ENCODE measurements at places on chromosomes 12 and 14.
A peak's percentile ranks its signal among the peaks of the same experiment; 100 is the strongest.

- no peak for DNase-seq
Measured at GRCh38 chr12:122886161-122886560, 9.8 kb downstream of the VPS37B start.

DNA sequence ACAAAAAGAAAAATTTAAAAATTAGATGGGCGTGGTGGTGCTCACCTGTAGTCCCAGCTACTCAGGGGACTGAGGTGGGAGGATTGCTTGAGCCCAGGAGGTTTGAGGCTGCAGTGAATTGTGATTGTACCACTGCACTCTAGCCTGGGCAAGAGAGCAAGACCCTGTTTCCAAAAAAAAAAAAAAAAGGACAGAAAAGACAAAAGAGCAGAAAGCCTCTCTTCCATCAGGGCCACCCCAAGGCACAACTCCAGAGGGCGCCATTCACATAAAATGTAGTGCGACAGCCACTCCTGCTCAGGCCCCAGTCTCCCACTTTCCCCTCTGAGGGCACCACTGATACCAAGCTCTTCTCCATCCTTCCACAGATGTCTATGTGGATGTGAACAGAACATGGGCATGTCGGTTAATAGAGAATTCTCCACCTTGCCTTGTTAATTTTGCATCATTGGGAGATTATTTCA is 41.8 kb downstream of the DGLUCY start:
- no peak for DNase-seq

DNA sequence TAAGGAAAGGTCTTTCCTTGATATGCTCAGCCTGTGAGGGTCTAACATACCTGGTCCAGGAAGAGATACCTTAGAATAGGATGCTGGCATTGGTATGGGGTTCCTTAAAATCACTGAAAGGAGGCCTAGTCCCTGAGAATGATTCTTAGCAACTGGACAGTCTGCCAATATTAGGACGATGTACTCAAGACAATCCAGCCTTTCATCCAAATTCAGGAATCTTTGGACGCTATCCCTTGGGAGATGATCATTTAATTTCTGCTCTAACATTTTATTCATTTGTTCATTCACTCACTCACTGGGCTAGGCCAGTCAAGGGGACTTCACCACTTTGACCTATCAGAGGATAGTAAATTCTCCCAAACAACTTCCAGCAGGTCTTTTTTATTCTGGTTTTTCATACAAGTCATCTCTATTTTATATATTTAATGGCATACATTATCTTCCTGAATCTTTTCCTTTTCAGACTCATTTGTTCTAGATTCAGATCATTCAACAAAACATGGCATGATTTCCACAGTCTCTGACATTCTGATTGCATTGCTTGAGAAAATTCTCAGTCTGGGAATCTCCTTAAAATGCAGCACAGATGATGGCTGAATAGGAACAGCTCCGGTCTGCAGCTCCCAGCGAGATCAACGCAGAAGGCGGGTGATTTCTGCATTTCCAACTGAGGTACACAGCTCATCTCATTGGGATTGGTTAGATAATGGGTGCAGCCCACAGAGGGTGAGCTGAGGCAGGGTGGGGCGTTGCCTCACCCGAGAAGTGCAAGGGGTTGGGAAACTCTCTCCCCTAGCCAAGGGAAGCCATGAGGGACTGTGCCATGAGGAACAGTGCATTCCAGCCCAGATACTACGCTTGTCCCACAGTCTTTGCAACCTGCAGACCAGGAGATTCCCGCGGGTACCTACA is 118.0 kb upstream of the PRICKLE1 start:
- DNase-seq: no peak

- peak; percentile 48 for DNase-seq
Measured at GRCh38 chr14:72892103-72892878, 1.6 kb downstream of the DPF3 start.

DNA sequence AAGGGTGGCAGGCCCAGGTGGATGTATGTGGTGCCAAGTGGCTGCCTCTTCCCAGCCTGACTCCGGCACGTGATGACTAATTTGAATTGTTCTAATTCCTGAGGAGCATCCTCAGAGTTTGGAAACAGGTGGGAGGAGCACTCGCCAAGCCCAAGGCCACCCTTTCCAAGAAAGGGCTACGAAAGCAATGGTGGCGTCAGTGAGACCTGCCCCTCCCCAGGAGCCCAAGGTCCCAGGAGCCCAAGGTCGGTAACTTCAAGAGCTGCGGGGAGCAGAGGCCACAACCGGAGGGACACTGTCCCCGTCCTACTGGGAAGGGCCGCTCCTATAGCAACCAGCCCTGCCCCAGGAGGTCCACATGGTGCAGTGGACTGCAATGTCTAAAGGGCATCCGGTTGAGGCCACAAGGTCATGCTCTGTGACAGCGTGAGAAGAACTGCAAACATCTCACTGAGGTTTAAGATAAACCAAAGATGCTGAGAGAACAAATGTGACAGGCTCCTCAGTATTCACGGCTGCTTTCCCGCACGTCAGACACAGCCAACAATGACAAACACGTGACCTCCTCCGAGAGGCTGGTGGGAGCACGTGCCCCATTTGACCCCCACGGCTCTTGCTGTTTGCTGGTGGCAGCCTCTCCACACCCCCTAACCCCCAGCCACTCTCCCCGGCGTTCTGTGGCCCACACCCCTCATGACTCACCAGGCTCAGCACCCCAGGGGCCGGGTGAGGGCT is 79.6 kb downstream of the ITPK1 start:
- no peak for DNase-seq

All from foreskin fibroblast (primary cell).